ENCODE measurements at places on chromosomes 5 and 9.

DNA sequence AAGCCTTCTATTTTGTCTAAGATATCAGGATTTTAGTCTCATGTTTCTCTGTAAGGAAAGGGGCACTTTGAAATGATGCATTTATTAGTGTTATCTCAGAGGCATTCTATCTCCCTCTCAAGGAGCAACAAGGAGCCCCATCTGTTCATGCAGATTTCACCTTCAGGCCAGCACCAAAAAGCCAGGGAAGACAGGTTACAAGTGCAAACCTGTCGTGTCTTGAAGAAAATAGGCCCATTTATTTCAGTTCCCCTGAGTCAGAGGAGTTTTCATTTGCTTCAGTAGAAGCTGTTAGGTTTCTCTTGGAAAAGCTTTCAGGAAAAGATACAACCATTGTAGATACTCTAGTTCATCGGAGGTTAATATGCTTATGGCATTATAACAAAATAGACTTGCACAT is 97.2 kb downstream of the SPOCK1 start:
- no peaks in the 10 kb centered on the region for H3K27me3 ChIP-seq
- H3K4me3 ChIP-seq, result no peak overlapping the region
- DNase-seq, result no peak
- no peaks in the 10 kb centered on the region for H3K36me3 ChIP-seq

GRCh38 chr5:11248966-11249365 is 487.9 kb upstream of the DAP start:
- H3K36me3 ChIP-seq, result no peaks in the 10 kb centered on the region
- H3K4me1 ChIP-seq, result no peaks in the 10 kb centered on the region
- DNase-seq, result no peak
- H3K4me3 ChIP-seq, result no peak overlapping the region
- H3K27me3 ChIP-seq, result no peaks in the 10 kb centered on the region

- no peaks in the 10 kb centered on the region for H3K36me3 ChIP-seq
- peak; percentile 10 for DNase-seq
- H3K4me3 ChIP-seq, result no peak overlapping the region
- no peaks in the 10 kb centered on the region for H3K27me3 ChIP-seq
- no peak overlapping the region for H3K27ac ChIP-seq
These were observed 304.6 kb downstream of the ACTL7B start for GRCh38 chr9:108551030-108551841.

DNA sequence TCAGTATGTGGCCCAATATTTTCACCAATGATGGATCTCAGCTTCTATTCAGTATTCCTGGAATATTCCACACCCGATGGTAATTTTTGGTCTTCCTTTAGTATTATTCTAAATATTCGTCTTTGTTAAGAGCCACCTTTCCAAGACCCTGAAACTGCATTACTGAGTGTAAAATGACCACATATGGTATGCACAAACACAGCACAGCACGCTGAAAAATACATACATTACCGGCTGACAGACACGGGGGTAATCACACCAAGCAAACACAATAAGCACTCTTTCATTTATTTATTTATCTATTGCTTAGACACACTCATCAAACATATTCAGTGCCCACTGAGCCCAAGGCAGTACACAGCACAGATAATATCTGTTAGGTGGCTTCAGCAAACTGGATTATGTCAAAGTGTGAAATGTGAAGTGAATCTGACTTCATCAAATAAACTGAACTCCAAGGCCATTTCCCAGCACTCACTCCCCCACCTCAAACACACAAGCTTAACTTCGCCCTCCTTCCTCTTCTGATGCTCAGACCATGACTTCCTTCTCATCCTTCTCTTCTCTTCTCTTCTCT is 1637.8 kb upstream of the C9orf72 start:
- DNase-seq, result no peak
- H3K27me3 ChIP-seq, result peaks cover 10% of the 10 kb centered on the region
- no peaks in the 10 kb centered on the region for H3K4me1 ChIP-seq
- H3K36me3 ChIP-seq, result no peaks in the 10 kb centered on the region
- no peak overlapping the region for H3K27ac ChIP-seq

DNA sequence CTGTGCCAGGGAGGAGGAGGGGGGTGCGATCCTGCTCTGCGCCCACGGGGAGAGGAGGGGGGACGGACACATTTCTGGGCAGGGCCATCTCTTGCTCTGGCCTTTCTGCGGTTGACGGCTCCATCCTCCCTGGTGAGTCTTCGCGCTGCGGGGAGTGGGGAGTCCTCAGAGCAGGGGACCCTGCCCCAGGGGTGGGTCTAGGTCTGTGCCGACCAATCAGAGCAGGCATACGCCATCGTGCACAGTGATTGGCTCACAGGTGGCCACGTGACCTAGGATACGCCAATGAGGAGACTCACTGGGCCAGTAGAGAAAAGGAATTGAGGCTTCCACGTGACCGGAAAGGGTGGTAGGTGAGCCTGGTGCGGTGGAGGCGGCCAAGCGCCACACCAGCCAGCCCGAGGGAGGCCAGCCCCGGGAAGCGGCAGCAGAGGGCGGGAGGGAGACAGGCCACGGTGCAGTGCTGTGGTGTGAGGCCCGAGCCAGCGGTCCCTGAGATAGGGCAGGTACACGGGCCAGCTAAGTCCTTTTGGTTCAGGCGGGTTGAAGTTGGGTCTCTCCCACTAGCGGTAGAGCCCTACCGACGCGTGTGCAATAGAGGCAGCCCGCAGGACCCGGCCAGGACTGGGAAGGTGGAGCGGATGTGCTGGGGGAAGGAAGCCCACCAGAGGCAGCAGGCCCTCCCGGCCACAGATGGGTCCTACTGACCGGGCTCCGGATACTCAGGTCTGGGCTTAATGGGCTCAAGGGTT is 65.2 kb upstream of the RNF130 start:
- H3K4me3 ChIP-seq, result no peak overlapping the region
- peaks cover 8% of the 10 kb centered on the region for H3K27me3 ChIP-seq
- H3K27ac ChIP-seq, result no peak overlapping the region
- H3K4me1 ChIP-seq, result no peaks in the 10 kb centered on the region
- H3K36me3 ChIP-seq, result no peaks in the 10 kb centered on the region

GRCh38 chr9:123796618-123797484 is 133.1 kb downstream of the DENND1A start:
- no peak overlapping the region for H3K27ac ChIP-seq
- DNase-seq, result no peak
- H3K27me3 ChIP-seq, result no peaks in the 10 kb centered on the region

- DNase-seq, result no peak
- no peaks in the 10 kb centered on the region for H3K27me3 ChIP-seq
- no peak overlapping the region for H3K4me3 ChIP-seq
- H3K4me1 ChIP-seq, result no peaks in the 10 kb centered on the region
These were observed 165.5 kb downstream of the CACNA1B start for GRCh38 chr9:138043061-138043410.

DNA sequence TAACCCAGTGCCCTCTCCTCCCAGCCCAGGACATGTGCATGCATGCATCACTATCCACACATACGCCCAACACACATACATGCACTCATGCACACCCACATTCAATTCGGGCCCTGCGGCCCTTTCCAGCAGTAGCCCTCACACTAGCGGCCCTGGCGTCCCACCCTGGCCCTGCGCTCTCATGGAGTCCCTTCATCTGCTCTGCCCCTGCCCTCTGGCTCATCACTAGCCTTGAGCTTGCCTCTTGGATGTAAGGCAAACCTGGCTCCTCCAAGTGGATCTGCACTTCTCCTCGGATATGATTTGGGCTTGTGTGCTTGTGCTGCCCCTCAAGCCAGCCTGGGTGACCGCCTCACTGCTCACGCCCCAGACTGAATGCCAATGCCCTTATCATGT is 147.2 kb downstream of the SEC61B start:
- no peaks in the 10 kb centered on the region for H3K36me3 ChIP-seq
- H3K27ac ChIP-seq, result no peak overlapping the region
- H3K27me3 ChIP-seq, result peaks cover 8% of the 10 kb centered on the region
- H3K4me3 ChIP-seq, result no peak overlapping the region

- no peaks in the 10 kb centered on the region for H3K4me1 ChIP-seq
- H3K27ac ChIP-seq, result no peak overlapping the region
- no peaks in the 10 kb centered on the region for H3K36me3 ChIP-seq
- no peaks in the 10 kb centered on the region for H3K27me3 ChIP-seq
- no peak overlapping the region for H3K4me3 ChIP-seq
These were observed 112.5 kb upstream of the SLIT3 start for GRCh38 chr5:169413416-169413815.

DNA sequence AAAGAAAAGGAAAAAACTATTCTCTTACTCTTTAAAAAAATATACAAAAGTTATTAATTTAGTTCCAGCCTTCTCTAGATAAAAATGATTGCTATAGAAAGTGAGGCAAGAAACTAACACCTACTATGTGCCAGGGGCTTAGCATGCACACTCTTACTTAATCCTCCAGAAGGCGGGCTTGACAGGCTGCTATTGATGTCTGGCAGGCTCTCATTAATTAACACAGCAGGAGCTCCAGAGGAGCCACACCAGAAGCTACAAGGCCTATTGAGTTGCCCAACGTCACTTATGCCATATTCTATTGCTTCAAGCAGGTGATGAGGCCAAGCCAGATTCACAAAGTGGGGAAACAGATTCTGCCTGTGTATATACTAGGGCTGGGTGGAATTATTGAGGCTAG is 54.6 kb upstream of the CLINT1 start:
- H3K27me3 ChIP-seq, result no peaks in the 10 kb centered on the region

DNA sequence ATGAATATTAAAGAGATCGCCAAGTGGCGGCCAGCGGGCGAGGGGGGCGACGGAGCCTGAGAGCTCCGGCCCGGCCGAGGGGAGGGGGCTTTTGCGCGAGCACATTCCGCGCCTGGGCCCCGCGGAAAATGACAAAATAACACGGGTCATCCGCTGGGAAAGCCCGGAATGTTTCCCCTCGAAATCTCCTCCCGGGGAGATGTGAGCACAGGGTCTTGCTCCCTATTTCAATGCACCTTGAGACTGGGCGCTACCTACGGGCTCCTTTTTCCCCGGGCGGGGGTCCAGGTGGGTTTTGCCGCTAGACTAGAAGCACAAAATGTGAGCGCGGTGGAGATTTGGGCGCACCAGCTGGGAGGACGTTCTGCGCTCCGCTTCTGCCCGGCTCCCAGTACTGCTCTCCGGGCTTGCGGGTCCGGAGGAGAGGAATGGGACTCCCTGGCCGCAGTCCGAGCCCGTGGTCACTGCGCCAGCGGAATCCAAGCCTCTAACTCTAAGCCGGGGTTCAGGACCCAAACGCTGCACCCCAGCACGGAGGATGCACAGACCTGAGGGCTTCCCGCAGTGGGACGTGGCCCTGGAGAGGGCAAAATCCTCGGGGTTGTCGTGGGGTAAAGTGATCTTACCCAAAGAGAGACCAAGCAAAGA is 2.8 kb upstream of the PRDM12 start:
- H3K4me1 ChIP-seq, result no peaks in the 10 kb centered on the region
- H3K4me3 ChIP-seq, result no peak overlapping the region
- H3K36me3 ChIP-seq, result no peaks in the 10 kb centered on the region
- no peak overlapping the region for H3K27ac ChIP-seq

- no peaks in the 10 kb centered on the region for H3K27me3 ChIP-seq
- H3K4me3 ChIP-seq, result no peak overlapping the region
- peak overlapping the region; percentile 70 for H3K27ac ChIP-seq
- DNase-seq, result peak; percentile 56
- H3K36me3 ChIP-seq, result no peaks in the 10 kb centered on the region
These were observed 38.4 kb downstream of the EGR1 start for GRCh38 chr5:138503487-138504270.

- no peak for DNase-seq
- H3K4me1 ChIP-seq, result no peaks in the 10 kb centered on the region
- H3K4me3 ChIP-seq, result no peak overlapping the region
- H3K36me3 ChIP-seq, result no peaks in the 10 kb centered on the region
- H3K27me3 ChIP-seq, result no peaks in the 10 kb centered on the region
These were observed 553.0 kb downstream of the EBF1 start for GRCh38 chr5:158546748-158547147.

DNA sequence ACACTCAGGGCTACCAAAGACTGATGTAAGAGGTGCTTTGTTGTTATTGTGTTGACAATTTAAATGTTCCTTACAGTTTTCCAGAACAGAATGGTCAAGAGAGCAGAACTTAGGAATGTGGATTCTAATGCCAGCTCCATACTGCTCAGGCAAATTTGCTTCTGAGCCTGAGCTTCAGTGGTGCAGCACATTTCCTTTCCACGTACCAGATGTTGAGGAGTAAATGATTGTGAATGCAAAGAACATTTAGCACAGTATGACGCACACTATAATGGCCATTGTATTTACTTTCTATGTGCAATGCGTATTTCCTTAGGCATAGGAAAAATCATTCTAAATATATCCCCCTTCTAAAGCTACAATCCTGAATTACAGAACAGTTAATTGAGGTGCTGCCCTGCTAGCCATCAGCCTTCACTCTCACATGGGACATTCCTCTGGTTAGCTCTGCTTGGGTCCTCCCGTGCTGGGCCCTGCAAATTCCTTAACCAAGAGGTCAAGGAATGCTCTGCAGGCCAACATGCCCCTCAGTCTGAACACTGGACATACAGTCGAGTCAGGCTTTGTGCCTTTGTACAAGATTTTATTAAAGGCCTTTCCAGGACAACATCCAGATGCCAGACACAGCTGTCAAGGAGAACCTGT is 21.1 kb upstream of the TMEM174 start:
- H3K4me3 ChIP-seq, result no peak overlapping the region
- H3K36me3 ChIP-seq, result no peaks in the 10 kb centered on the region
- H3K27ac ChIP-seq, result no peak overlapping the region
- H3K4me1 ChIP-seq, result no peaks in the 10 kb centered on the region
- H3K27me3 ChIP-seq, result no peaks in the 10 kb centered on the region

GRCh38 chr5:171863935-171864334 is 78.3 kb downstream of the SMIM23 start:
- H3K27me3 ChIP-seq, result no peaks in the 10 kb centered on the region
- H3K4me1 ChIP-seq, result no peaks in the 10 kb centered on the region
- peaks cover 6% of the 10 kb centered on the region for H3K36me3 ChIP-seq
- no peak overlapping the region for H3K27ac ChIP-seq
- no peak overlapping the region for H3K4me3 ChIP-seq
- DNase-seq, result no peak

DNA sequence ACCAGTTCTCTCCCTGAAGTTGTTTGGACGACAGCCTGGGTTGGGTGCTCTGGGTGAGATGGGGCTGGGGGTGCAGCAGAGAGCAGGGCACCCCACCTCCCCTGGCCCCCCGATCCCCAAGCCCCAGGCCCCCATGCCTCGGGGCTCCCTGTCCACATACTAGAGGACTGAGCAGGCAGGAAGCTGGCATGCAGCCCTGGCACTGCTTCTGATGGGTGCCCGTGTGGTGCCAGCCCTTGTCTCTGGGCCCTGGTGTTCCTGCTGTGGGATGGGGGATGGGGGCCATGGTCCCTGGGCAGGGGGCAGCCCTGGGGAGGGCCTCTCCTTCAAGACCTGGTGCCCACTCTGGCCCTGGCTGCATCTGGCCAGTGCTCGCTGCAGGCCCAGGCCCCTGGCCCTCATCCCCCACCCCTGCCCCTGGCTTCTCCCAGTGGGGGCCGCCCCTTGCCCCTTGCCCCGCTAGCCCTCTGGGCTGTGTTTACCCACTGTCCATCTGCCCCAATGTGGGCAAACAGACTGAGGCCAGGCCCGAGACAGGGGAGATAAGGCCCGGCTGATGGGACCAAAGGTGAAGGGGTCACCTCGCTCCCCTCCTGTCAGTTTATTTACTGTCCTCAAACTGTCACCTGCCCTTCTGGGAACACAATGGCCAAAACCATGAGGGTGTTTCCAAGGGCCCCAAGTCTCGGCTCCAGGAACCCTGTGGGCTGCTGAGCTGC is 67.3 kb upstream of the RXRA start:
- H3K36me3 ChIP-seq, result no peaks in the 10 kb centered on the region
- peak; percentile 64 for DNase-seq
- H3K27me3 ChIP-seq, result no peaks in the 10 kb centered on the region

Data from prostate gland (tissue), 2 donors.